ENCODE measurements at places on chromosomes 4 and X.

GRCh38 chr4:180336494-180337090, 1906.6 kb upstream of the TENM3 start:
- no peak for DNase-seq

GRCh38 chr4:68865188-68865638, 49.4 kb downstream of the UGT2B10 start:
- no peak for DNase-seq

- no peak for DNase-seq
Measured at GRCh38 chr4:184755278-184755677, 21.4 kb upstream of the CENPU start.

DNA sequence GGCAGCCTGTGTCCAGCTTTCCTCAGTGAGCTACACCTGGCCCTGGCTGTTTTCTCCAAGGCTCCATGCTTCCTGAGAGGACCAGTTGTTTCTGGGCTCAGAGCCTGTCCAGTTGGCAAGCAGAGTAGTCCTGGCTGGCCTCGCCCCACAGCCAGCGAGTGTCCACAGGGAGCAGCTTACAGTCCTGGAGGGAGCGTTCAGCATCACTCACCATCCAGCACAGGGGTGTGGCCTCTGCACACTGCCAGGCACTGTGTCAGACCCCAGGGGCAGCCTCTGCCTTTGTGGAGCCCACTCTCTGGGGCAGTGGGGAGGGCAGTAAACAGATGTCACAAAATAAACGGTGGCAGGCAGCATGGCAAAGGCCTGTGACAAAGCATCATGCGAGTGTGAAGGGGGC, 23.9 kb downstream of the EVC start:
- no peak for DNase-seq

- DNase-seq, result no peak
Measured at GRCh38 chr4:58940167-58940566, 1830.0 kb upstream of the IGFBP7 start.

- DNase-seq, result peak; percentile 73
Measured at GRCh38 chr4:94621491-94622080, 136.2 kb upstream of the BMPR1B start.

DNA sequence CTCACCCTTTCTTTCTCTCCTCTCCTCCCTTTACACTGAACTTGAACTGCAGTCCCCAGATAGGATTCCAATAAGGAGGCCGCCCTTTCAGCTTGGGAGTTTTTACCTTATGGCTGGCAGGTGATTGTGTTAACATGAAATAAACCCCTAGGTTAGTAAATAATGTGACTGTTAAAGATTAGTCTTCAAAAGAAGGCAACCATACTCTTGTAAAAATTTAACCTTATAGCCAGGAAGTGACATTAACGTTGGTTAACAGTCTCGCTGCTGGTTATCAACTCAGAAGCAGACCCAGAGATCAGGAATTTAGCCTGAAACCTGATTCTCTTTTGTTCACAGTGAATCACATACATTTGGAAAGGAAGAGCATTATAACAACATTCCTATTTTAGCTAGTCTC, 15.2 kb downstream of the FHDC1 start:
- no peak for DNase-seq

DNA sequence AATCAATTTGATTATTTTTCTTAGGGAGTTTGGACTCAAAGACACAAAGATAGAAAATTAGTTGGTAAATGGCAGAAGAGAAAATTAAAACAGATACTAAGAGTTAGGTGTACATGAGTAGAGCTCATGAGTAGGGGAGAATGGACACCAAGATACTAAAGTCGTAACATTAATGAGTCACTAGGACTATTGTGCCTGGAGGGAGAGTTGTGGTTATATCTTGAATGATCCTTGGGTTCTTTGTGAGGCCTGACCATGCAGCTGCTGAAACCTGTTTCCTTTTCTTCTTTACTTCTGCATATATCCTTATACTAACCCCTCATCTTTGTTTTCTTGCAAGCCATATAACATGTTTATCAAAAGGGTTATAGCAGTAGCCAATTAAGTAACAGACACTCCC, 532.8 kb downstream of the RPA4 start:
- no peak for DNase-seq

DNA sequence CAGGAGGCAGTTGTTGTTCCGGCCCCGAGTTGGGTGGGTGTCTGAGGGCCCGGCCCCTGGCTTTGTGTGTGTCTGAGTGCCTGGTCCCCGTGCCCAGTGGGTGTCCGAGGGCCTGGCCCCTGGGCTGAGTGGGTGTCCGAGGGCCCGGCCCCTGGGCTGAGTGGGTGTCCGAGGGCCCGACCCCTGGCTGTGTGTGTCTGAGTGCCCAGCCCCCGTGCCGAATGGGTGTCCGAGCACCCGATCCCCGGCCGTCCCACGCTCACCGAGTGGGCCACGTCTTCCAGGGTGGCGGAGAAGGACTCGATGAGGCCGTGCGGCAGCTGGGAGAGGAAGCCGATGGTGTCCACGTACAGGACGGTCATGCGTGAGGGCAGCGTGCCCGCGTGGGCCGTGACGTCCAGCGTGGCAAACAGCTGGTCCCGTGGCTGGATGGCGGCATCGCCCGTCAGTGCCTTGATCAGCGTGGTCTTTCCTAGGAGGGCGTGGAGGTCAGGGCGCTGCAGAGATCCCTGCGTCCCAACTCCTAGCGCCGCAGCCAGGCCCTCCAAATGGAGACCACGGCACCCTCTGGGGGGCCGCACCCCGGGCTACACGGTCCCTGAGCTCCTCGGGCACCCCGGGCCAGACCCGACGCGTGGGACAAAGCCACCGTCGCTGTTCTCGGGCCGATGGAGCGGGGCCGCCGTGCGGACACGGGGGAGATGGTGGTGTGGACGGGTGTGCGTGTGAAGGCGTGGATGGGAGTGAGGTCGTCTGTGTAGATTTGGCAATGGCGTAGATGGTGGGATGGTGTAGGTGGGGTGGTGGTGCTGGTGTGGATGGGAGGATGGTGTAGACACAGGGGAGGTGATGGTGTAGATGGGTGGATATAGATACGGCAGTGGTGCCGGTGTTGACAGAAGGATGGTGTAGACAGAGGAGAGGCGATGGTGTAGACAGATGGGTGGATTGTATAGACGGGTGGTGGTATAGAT, 7.2 kb downstream of the GTPBP6 start:
- no peak for DNase-seq

Measured in Kasumi-1 (cell line).